Camera-type eye (tissue), 1 donor: ENCODE measurements at places on chromosomes 13 and 19. TPM values are rescaled to one million over a fixed set of nuclear protein-coding genes. Genes with fewer than 3 reads are reported as not detected.

ZNF578 gene
- 16.5 TPM for total RNA-seq

TMC4 gene
- 6.8 TPM for total RNA-seq

PVR gene
- 32.1 TPM for total RNA-seq

UBXN6 gene
- 84.2 TPM for total RNA-seq

CPB2 gene
- total RNA-seq: not detected

PSG3 gene
- total RNA-seq: not detected

SAFB gene
- total RNA-seq: 177 TPM

FCGBP gene
- total RNA-seq: 3.5 TPM

F7 gene
- total RNA-seq: 2.1 TPM

TMEM150B gene
- 1.1 TPM for total RNA-seq

ZNF829 gene
- 7.9 TPM for total RNA-seq

PPP1R12C gene
- total RNA-seq: 53.9 TPM

CLEC4G gene
- total RNA-seq: 0.71 TPM

OR7A5 gene
- not detected for total RNA-seq

ZSWIM9 gene
- 6.2 TPM for total RNA-seq
